ENCODE measurements at places on chromosomes 7 and 10. TPM values are rescaled to one million over a fixed set of nuclear protein-coding genes. Genes with fewer than 3 reads are reported as not detected.
A peak's percentile ranks its signal among the peaks of the same experiment; 100 is the strongest.

DNA sequence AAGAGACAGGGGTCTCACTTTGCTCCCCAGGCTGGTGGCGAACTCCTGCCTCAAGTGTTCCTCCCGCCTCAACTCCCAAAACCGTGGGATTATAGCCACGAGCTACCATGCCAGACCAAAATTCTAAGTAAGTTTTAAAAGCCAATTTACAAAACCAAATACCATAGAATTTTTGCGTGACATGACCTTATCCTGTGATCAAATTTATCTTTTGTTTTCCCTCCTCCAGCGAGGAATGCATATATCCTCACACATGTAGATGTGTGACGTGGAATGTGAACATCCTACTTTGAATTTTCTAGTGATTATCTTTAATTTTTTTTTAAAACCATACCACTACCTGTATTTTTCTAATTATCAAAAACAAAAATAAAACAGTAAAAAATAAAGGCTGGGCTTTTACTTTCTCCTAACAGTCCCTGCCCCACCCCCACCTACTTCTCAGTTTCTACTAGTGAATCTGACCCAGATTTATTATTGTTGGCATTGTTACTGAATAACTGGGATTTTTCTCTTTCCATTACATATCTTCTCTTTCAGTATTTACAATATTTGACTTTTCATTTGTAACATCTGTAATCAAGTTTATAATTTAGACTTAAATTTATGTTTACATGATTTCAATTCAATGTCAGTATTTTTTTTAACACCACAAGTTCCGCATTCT is 26.0 kb downstream of the CYTH3 start:
- DNase-seq, result no peak

ACADSB gene
- total RNA-seq, result 27.3 TPM

GRCh38 chr10:129784891-129785290 is 179.2 kb downstream of the EBF3 start:
- no peak for DNase-seq

- DNase-seq, result no peak
Observed at GRCh38 chr10:3750006-3750816, 34.8 kb downstream of the KLF6 start.

DNA sequence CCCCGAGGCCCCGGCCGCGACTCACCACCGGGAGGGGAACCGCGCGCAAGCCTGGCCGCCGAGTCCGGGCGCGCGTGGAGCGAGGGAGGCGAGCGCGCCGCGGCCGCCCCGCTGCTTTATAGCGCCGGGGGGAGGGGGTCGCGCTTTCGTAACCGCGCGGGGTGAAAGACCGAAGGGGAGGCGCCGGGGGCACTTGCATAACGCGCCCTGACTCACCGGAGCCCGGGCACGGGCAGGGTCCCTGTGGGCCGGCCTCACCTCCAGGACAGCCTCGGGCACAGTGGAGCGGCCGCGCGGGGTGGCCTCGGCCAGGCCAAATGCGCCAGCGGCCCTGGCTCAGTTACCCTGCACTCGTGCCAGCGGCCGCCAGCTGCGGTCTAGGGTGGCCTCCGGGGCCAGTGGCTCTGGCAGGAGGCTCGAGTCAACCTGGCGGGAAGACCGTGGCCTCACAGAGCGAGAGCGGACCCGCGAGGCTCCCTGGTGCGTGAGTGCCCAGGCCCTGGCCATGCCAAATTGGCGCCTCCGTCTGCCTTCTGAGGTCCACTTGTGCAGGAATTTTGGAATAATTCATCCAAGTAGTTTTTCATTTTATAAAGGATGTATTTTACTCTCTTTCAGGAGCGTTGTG is at the start of gene RBP4:
RBP4 (minus strand) TSS at position 90 of the 628 bp plus-strand sequence. CDS start 207 bp downstream, outside the sequence.
- DNase-seq, result no peak

DNA sequence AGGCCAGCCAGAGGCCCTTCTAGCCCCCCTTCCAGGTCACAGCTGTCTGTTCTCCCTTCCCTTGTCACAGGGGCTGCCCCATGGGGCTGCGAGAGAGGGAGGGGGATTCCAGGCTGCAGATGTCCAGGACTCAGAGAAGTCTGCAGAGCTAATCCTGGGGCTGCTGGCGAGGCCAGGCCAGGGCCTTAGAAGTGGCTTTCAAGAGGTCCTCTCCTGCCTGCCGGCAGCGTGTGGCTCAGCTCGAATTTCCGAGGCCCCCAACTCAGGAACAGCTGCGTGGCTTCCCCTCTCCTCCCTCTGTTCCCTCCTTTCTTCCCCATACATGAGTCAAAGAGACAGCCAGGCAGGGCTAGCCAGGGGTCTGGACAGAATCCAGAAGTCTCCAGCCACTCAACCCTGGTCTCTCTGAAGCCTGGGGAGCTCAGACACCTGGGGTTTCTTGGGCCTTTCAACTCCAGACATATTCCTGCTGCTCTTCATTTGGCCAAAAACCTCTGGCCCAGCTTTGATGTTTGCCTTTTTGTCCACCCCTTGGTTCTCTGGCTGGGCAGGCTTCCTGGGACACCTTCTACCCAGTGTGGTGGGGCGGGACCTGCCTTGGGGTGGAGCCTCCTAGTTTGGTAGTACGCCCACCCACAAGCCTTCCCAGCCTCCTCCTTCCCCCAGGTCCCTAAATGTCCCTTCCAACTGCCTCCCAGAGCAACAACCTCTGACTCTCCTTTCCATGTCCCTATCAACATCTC is 21.8 kb upstream of the EIF5AL1 start:
- DNase-seq, result no peak

ZKSCAN1 gene
- 53.4 TPM for total RNA-seq

GRCh38 chr7:94216944-94217461 is 177.7 kb upstream of the COL1A2 start:
- no peak for DNase-seq

GRCh38 chr7:63028376-63029206 is 970.1 kb upstream of the ZNF722 start:
- no peak for DNase-seq

- DNase-seq, result no peak
Observed at GRCh38 chr10:17244700-17245365, 16.8 kb downstream of the VIM start.

DNA sequence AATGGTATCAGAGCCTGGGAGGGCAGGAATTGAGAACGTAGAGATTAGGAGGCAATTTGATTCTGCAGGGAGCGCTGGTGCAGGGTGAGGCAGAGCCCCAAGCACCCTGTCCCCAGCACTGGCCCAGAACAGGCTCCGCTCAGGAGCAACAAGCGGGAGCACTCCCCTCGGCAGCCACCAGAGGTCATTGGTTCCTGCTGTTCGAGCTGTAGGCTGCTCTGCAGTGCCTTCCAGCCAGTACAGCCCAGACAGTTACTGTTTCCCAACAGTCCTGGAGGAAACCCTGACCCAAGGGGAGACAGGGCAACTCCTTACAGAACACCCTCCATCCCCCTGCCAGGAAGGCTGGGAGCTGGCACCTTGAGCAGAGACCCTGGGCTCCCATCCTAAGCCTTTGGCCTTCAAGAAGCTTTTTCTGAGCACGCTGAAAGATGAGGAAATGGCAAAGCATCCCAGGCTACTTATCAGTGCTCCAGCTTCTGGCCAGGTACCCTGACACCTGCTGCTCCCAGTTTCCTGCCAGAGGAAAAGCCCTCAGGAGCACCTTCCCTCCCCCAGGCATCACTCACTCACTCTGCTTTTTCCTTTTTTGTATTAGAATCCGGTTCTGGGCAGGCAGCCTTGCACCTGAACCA is 71.2 kb upstream of the EFCAB10 start:
- DNase-seq, result peak; percentile 55

GRCh38 chr7:43362652-43363034 is 220.3 kb upstream of the STK17A start:
- no peak for DNase-seq
